Hypothalamus (tissue), 51 donors: ENCODE measurements at places on chromosomes 6 and 20.

GRCh38 chr20:63056236-63057170 lies 49.7 kb upstream of the BHLHE23 start:
- DNase-seq = peak; percentile 43

GRCh38 chr6:89475101-89475500 lies 42.1 kb downstream of the ANKRD6 start:
- no peak for DNase-seq

GRCh38 chr20:38167851-38168760 lies 3.0 kb upstream of the TGM2 start:
- DNase-seq = no peak

GRCh38 chr6:71349976-71350615 lies 61.5 kb downstream of the OGFRL1 start:
- DNase-seq = no peak

DNA sequence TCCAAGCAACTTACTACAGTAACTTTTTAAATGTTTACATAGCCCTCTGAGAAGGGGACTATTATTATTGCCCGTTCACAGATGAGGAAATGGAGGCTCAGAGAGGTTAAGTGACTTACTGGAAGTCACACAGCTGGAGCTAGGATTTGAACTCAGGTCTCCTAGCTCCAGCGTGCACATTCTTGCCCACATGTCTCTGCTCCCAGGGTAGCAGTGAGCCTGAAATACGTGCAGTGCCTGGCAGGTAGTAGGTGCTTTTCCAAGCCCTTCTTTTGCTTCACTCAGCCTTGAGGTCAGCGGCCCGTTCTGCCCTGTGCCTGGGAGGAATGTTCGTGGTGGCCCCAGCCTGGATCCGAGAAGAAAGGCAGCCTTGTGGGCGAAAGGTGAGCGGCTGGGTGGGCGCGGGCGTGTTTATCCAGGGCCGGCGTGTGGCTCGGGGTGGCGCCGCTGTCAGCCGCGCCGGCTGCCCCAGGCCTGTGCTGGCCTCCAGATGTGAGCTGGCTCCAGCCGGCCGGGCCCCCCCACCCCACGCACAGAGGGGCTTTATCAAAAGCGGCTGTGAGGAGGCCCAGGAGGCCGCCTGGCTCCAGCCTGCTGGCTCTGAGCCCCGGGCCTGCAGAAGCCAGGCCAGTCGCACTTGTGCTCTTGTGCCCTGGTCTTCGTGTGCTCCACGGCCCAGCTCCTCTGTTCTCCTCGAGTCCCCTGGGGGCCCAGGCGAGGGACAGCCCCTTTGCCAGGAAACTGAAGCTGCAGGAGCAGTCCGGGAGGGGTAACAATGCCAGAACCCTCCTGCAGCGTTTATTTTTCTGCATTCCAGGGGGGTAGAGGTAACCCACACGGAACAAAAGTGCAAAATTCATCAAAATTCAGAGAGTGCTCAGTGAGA lies 58.1 kb downstream of the UBE2V1 start:
- no peak for DNase-seq

DNA sequence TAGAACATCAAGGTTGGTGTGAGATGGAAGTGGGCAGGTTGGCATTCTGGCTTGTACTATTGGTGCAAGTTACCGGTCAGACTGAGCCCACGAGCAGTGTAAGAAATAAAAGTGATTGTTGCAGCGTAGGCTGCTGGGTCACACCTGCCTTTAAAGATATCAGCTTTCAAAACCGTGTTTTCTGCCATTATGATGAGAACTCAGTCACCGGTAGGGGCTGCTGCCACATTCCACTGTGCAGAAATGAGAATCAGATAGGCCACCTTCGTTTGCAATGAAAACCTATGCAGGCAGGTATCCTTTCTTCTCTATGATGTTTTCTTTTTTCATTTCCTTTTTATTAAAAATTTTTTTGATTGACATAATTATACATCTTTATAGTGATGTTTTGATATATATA lies 168.5 kb downstream of the MYLK4 start:
- DNase-seq = no peak

GRCh38 chr20:45306431-45306982 lies at the start of gene RBPJL:
TSS of gene RBPJL (plus strand) at chr20:45306840. CDS start at chr20:45306923, 83 bp downstream.
- no peak for DNase-seq

GRCh38 chr6:25418454-25419052 lies 139.4 kb downstream of the CARMIL1 start:
- no peak for DNase-seq

DNA sequence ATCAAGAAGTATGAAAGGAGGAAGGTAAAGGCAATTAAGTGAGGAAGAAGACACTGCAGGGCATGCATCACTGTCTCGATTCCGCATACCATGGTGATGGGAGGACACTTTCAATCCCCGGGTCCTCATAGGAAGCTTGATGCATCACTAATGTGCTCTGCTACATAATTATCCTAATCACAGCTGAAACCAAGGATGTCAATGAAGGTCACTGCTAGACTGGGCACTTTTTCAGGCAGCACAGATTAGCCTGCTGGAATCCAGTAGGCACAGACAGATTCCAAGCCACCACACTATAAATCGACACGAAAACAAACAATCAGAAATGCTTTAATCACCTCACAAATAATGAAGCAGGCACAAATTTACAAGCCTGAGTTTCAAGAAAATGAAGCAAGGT lies 206.7 kb downstream of the KIF16B start:
- no peak for DNase-seq
